GM12878 (cell line): ENCODE measurements at places on chromosomes 13 and 19. TPM values are rescaled to one million over a fixed set of nuclear protein-coding genes. Genes with fewer than 3 reads are reported as not detected.

Gene ZNF426
- total RNA-seq = 10.1 and 11.3 TPM in 2 replicates

Gene TLE2
- total RNA-seq = 0.21 and 1.1 TPM in 2 replicates

Gene MEIOSIN
- not detected in 2 replicates for total RNA-seq

Gene TNFSF9
- 60.1 TPM in 2 replicates for total RNA-seq

Gene C19orf44
- 3.1 and 3.8 TPM in 2 replicates for total RNA-seq

Gene NALCN
- 0.05 TPM in 1 of 2 replicates, not detected in the other for total RNA-seq

Gene KCNK6
- 0.98 and 1.1 TPM in 2 replicates for total RNA-seq

Gene MBD3L3
- total RNA-seq = not detected in 2 replicates

Gene ZNF575
- 1.2 and 2.2 TPM in 2 replicates for total RNA-seq

Gene LRRC8E
- 0.16 TPM in 1 of 2 replicates, not detected in the other for total RNA-seq

Gene FCGBP
- 2.6 and 3.2 TPM in 2 replicates for total RNA-seq

Gene DACT3
- 0.64 and 0.74 TPM in 2 replicates for total RNA-seq
